ENCODE measurements at places on chromosomes 3 and 15. TPM values are rescaled to one million over a fixed set of nuclear protein-coding genes. Genes with fewer than 3 reads are reported as not detected.

DNA sequence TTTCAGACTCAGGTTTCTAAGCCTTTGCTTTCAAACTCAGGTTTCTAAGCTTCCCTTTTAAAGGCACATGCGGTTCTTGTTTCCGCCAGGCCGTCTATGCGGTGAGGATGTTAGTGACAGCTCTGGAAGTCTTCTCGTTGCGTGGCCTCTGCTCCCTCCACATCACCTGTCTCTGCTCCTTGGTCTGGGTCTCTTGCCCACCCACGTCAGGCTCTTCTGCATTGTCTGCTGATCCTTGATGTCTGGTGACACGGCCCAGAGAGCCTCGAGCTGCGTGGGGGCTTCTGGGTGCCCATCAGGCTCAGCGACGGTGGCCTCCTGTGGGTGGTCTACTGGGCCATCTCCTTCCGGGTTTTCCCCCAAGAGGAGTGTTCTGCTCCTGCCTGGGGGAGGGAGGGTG is 30.5 kb downstream of the KLF13 start:
- H3K4me3 ChIP-seq, result peak overlapping the region; percentile 68
- peak overlapping the region; percentile 97 for H3K27ac ChIP-seq
- peaks cover 99% of the 10 kb centered on the region for H3K4me1 ChIP-seq
- peak; percentile 59 for DNase-seq

GRCh38 chr3:4458961-4459360 is 8.1 kb downstream of the SUMF1 start:
- no peak for DNase-seq
- no peaks in the 10 kb centered on the region for H3K36me3 ChIP-seq
- peaks cover 7% of the 10 kb centered on the region for H3K4me1 ChIP-seq
- no peak overlapping the region for H3K4me3 ChIP-seq
- H3K27ac ChIP-seq, result no peak overlapping the region
- H3K27me3 ChIP-seq, result no peaks in the 10 kb centered on the region

- peak; percentile 51 for DNase-seq
- H3K4me3 ChIP-seq, result no peak overlapping the region
- H3K4me1 ChIP-seq, result peaks cover 4% of the 10 kb centered on the region
- no peaks in the 10 kb centered on the region for H3K27me3 ChIP-seq
- H3K36me3 ChIP-seq, result no peaks in the 10 kb centered on the region
- H3K27ac ChIP-seq, result no peak overlapping the region
Measured at GRCh38 chr15:49421991-49422390, 1.1 kb upstream of the FGF7 start.

DNA sequence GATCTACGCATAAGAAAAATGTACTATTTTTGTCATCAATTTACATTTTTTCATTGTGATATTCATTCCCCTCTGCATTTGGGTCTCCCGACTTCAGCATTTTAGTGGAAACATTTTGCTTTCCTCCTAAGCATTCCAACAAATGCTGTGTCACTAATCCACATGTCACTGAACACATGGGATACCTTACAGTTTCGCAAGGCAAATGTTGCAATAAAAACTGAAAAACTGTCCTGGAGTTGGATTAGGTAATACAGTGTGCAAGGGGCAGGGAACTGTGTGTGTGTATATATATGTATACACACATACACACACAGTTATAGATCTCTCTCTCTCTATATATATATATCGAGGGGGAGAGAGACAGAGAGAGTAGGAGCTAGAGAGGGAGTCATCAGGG is 632.2 kb downstream of the MAGI1 start:
- H3K27ac ChIP-seq, result no peak overlapping the region
- H3K36me3 ChIP-seq, result no peaks in the 10 kb centered on the region
- H3K4me3 ChIP-seq, result no peak overlapping the region
- no peak for DNase-seq
- no peaks in the 10 kb centered on the region for H3K27me3 ChIP-seq

- H3K27ac ChIP-seq, result no peak overlapping the region
- DNase-seq, result no peak
- no peak overlapping the region for H3K4me3 ChIP-seq
- H3K36me3 ChIP-seq, result no peaks in the 10 kb centered on the region
Measured at GRCh38 chr15:61155741-61156700, 73.1 kb downstream of the RORA start.

- H3K27me3 ChIP-seq, result no peaks in the 10 kb centered on the region
- DNase-seq, result peak; percentile 8
- no peak overlapping the region for H3K27ac ChIP-seq
Measured at GRCh38 chr3:161914703-161915417, 418.3 kb downstream of the OTOL1 start.

DNA sequence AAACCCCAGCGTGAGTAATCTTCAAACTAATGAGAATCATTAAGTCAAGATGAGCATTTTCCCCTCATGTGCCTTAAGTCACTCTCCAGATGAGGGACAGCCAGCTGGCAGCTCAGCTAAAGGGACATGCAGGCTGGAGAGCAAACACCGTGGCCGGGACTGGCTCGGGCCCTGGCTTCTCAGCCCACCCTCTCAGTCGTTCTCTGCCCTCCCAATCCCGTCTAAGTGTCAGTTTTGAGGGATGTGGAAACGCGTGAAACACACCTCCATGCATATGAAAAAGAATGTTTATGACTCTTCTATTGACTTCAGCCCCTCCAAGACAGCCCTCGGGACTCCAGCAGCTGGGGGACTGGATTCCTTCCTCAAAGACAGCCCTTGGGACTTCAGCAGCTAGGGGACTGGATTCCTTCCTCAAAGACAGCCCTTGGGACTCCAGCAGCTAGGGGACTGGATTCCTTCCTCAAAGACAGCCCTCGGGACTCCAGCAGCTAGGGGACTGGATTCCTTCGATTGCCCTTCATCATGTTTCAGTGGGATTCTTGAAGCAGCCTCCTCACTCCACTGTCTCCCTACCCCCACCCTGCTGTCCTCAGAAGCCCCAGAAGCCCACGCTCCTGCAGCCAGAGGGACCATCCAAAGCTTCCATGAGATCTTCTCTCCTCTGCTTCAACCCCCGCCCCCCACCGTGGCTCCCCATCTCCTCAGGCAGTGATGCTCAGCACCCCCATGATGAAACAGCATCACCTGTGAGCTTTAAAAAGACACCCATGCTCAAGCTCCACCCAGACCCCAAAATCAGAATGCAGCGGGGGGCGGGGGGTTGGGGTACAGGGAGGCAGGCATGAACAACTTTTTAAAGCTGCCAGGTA is 228.9 kb downstream of the XXYLT1 start:
- no peaks in the 10 kb centered on the region for H3K27me3 ChIP-seq
- H3K27ac ChIP-seq, result no peak overlapping the region
- H3K36me3 ChIP-seq, result no peaks in the 10 kb centered on the region
- H3K4me3 ChIP-seq, result no peak overlapping the region
- no peaks in the 10 kb centered on the region for H3K4me1 ChIP-seq

GRCh38 chr3:168645180-168645579 is 549.5 kb upstream of the GOLIM4 start:
- no peaks in the 10 kb centered on the region for H3K4me1 ChIP-seq
- H3K36me3 ChIP-seq, result no peaks in the 10 kb centered on the region
- no peak overlapping the region for H3K4me3 ChIP-seq

The TTC23 gene
- 9.0 TPM for total RNA-seq

The LRRC34 gene
- total RNA-seq, result 3.8 TPM

The NKIRAS1 gene
- total RNA-seq, result 3.5 TPM

The TM6SF1 gene
- 1.3 TPM for total RNA-seq

The SEMA3G gene
- total RNA-seq, result not detected

Measured in activated CD4-positive, alpha-beta T cell treated with anti-CD3 and anti-CD28 coated beads for 36 hours (primary cell).